Right renal pelvis (tissue), 4 donors: ENCODE measurements at places on chromosomes 1 and 21.

- DNase-seq: no peak
These were observed 873 bp upstream of the COL6A1 start for GRCh38 chr21:45980697-45981096.

- DNase-seq: no peak
These were observed 3.6 kb downstream of the ERG start for GRCh38 chr21:38494703-38495102.

GRCh38 chr21:38273745-38274542 is 17.2 kb downstream of the KCNJ15 start:
- DNase-seq: no peak

DNA sequence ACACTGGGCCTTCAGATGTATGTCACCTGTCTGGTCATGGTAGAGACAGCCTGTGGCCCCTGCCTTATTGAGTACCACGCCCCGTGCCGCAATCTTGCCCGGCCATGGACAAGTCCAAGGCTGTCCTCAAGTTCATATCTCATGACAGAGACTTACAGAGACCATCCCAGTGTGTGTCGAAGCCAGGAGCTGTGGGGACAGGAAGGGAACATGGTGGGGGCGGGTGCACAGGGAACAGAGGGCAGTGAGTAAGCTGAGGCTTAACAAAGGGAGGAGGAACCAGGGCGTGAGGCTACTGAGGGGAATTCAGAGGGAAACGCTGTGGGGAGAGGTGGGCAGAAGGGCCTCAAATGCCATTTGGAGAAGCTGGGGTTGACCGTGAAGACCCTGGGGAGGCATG is 75.8 kb downstream of the ALPL start:
- DNase-seq: no peak

GRCh38 chr21:15626031-15626430 is 103.8 kb upstream of the USP25 start:
- DNase-seq: no peak
